Hindlimb muscle (tissue), 1 donor: ENCODE measurements at places on chromosomes 3 and 15.

DNA sequence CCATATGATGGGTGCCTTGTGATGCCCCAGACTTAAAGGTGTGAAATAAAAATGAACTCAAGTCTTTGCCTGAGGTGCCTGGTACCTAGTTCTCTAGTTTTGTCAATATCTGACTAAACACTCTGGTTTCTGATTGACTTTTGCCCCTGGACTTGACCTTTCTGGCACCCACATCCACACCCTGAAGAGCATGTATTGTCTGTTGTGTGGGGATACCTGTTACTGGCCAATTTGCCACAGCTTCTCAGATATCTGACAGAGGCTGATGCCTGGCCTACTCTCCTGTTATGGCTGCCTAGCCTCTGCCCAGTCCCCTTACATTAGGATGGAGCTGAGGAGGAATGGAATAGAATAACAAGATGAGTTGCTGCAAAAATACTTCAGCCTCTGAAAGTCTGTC is 3.6 kb downstream of the ZBTB38 start:
- DNase-seq: no peak

DNA sequence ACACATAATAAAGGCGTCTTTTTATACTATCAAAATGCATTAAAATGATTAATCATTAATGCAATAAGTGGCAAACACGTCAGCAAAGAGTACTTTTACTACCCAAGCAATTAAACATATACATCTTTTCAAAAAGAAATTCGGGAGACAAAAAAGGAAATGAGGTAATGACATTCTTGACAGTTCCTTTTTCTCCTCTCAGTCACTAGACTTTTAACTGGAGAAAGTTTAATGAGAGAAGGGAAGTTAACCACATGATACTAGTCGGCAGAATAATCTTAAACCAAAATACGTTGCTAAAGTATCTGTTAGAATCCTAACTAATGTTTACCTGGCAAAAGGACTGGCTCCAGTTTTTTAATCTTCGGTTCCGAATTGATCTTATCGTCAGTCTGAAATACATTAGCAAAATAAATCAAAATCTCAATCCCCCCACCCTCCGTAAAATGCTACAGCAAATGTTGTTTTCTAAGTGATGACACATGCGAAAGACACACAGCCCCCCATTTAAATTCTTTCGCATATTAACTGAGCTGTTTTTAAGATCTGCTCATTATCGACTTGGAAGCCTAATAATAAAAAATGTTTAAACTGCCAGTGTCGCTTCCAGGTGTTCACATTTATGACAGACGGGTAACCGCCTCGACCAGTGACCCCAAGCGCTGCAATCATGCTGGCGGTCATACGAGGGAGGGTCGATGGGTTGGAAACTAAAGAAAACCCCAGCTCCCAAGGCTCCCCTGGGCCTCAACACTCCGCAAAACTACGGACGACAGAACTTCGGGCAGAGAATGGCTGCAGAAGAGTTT is 778 bp downstream of the MTMR10 start:
- no peak for DNase-seq

- no peak for DNase-seq
Observed at GRCh38 chr3:73542136-73542535, 82.6 kb downstream of the PDZRN3 start.

GRCh38 chr15:74869726-74870407 is 3.3 kb downstream of the SCAMP2 start:
- DNase-seq: peak; percentile 38

DNA sequence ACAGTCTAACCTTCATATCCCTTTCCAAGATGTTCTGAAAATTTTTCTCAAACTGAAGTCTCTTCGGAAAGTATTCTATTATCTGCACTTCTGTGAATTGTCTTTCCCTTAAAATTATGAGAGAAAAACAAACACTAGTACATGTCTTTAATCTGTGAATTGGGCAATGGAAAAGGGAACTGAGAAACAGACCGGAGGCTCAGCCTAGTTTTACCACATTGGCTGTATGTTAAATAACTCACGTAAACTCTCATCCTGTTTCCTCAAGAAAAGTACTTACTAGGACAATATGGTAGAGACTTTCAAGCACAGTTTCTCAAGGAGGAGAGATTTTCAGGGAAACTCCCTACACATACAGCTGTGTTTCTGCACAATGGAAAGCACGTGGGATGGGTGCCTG is 982.2 kb upstream of the SEMA6D start:
- DNase-seq: no peak

DNA sequence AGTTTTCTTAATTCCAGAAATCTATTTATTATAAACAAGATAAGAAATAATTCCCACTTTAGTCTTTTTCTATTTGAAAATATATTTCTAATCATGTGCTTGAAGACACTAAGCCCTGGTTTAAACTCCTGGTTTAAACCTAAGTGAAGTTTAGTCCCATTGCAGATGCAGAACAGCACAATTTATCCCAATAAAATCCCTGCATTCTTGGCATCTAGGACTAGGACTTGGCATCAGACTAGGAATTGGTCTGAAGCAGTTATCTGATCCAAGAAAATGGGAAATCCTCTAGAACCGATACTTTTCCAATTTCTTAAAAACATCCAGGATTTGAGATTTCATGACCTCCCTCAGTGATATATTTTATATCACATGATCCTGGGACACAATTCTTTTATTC is 168.8 kb upstream of the VEPH1 start:
- peak; percentile 8 for DNase-seq

GRCh38 chr15:95757171-95757570 is 573.3 kb upstream of the NR2F2 start:
- no peak for DNase-seq

- DNase-seq: no peak
Observed at GRCh38 chr3:108887121-108887520, 64.5 kb downstream of the TRAT1 start.

DNA sequence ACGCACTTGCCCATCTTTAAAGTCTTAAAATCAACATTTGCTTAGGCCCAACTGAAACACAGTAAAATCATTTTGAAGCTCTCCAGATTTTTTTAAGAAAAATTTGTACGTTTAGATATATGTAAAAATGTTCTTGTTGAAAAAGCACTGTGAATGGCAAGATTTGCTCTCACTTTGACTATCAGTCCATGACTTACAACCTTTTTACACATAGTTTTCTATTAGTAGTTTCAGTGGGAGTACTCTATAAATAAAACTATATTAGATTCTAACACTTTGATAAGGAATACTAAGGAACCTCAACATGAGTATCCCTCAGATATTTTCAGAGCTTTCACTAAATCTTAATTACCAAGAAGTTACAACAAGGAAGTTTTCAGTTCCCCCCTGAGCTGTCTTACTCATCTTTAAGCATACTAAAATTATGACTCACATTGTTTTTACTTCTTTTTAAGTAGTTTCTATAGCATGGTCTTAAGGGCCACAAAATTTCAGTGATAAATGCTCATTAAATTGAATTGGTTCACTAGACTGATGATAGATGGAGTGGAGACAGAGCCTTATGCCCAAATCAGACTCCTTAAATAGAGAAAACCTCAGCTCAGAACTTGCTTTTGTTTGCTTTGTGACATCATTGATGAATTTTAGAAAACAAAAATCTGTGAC is 31.6 kb upstream of the RAP2B start:
- no peak for DNase-seq

DNA sequence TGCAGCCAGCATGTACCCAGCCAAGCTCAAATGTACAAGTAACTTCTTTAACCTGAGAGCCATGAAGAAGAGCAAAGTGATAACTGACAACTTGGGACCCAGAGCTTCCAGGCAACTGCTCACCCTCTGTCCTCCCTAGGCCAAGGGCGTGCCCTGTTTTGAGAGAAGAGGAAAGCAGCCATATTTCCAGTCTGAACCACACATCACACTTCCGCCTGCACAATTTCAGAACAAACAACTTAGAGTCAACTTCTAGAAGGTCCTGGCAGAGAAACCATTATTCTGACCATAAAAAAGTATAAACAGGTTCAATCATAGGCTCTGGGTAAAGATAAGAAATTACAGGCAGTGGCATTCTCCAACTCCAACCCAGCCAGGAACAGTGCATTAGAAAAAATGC is 50.1 kb downstream of the ITGB5 start:
- no peak for DNase-seq

- DNase-seq: no peak
Observed at GRCh38 chr15:37789881-37790280, 144.6 kb upstream of the TMCO5A start.

- DNase-seq: no peak
Observed at GRCh38 chr3:33949074-33949473, 150.6 kb downstream of the PDCD6IP start.

DNA sequence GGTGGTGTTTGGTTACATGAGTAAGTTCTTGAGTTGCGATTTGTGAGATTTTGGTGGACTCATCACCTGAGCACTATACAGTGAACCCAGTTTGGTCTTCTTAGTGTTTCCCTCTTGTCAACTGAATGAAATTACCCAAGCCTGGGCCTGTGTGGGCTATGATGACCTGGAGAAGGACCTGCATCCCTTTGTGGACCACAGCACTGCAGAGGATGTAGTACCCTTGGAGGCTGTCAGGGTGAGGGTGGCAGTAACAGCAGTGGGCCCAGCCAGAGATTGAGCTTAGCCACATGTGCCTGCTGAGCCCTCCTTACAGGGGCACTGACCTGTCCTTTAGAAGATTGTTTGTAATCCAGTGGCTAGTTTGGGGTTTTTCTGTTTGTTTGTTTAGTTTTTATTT is 250.1 kb upstream of the TRIM42 start:
- DNase-seq: no peak

DNA sequence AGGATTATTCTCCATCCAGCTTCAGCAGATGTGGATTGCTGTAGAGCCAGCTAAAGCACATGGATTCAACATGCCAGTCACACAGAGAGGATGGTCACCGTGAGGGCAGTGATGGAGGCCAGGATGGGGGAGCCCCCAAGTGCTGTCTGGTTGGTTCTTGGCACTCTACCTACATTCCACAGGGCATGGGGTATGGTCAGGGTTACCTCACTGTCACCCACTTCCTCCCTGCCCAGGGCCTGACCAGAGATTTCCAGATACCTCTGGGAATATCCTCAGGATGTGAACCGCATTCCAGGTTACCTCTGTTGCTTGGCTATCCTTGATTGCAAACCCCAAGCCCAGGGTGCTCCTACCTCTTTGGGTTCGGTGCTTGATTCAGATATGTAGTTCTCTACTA is 147.3 kb upstream of the TRIM42 start:
- DNase-seq: no peak

GRCh38 chr3:128378631-128379347 is 87.9 kb downstream of the DNAJB8 start:
- DNase-seq: no peak

GRCh38 chr3:154224366-154224765 is 99.9 kb downstream of the DHX36 start:
- DNase-seq: no peak

GRCh38 chr3:77038468-77038929 is 1.4 kb upstream of the ROBO2 start:
- peak; percentile 81 for DNase-seq

- DNase-seq: no peak
Observed at GRCh38 chr3:161694682-161695564, 198.3 kb downstream of the OTOL1 start.

DNA sequence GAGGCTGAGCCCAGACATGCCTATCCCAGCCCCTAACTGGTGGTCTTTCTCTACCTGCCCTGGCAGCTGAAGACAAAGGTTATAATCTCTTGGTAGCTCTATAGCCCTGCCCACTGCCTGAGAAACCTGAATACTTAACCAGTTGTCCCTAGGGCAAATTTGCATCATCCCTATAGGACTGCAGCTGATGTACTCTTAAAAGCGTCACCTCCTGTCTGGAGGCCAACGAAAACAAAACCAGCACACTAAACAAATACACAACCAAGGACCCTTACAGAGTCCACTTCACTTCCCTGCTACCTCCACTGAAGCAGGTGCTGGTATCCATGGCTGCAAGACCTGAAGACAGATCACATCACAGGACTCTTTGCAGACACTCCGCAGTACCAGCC is 98.0 kb downstream of the KCNAB1 start:
- no peak for DNase-seq

- DNase-seq: no peak
Observed at GRCh38 chr3:64299206-64299605, 73.9 kb upstream of the PRICKLE2 start.

DNA sequence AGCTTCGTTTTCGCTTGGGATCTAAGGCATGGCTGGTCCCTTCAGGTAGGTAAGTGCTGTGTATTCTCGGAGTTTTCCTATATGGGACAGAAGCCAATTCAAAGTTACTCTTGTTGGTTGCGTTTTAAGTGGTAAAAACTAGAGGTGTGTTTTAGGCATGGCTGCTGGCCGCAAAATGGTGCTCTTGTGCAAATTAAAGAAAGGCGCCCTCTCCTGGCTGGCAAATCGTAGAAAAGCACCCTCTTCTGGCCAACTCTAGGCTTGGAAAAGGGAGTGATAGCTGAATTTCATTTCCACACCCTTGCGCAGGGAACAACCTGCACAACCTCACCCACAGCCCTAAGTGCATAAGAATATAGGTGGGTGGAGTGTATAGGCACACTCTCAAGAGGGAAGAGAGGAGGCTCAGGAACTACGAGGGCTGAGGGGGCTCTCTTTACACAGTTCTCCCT is 23.5 kb downstream of the DRD3 start:
- DNase-seq: no peak

- DNase-seq: no peak
Observed at GRCh38 chr3:67000009-67000408, 1.9 kb downstream of the KBTBD8 start.

GRCh38 chr15:74496648-74497047 is 35.7 kb upstream of the UBL7 start:
- DNase-seq: no peak

DNA sequence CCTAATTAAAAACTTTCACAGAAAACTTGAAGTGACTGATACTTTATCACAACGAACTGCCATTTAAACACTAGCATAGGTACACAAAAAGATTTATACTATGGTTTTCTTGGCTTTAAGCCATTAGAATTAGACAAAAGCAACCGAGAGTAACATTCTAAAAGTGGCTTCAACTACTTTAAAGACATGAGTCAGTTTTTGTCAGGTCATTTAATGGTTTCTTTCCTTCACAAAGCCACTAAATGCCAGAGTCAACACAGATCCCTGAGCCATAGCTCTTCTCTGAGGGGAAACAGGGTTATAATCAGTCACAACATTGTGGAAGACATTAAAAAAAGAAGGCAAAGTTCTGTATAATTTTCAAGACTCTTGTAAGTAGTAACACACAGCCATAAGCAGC is 54.6 kb downstream of the CAPN3 start:
- DNase-seq: no peak

GRCh38 chr15:56886363-56886931 is 32.0 kb upstream of the TCF12 start:
- no peak for DNase-seq

- no peak for DNase-seq
Observed at GRCh38 chr3:5140230-5140621, 18.1 kb downstream of the ARL8B start.

GRCh38 chr3:61628636-61629035 is 67.3 kb downstream of the PTPRG start:
- no peak for DNase-seq

GRCh38 chr3:72976281-72976741 is 20.3 kb upstream of the PPP4R2 start:
- DNase-seq: no peak

GRCh38 chr3:195214381-195214780 is 56.6 kb downstream of the XXYLT1 start:
- DNase-seq: no peak
